Fibroblast of skin of left quadriceps (primary cell): ENCODE measurements at places on chromosomes 4 and X.

GRCh38 chr4:182385897-182386296, 142.7 kb downstream of the TENM3 start:
- DNase-seq = no peak

GRCh38 chr4:6446130-6446482, 26.3 kb downstream of the PPP2R2C start:
- DNase-seq = no peak

GRCh38 chr4:112884406-112884805, 165.0 kb upstream of the ANK2 start:
- no peak for DNase-seq

- peak; percentile 32 for DNase-seq
These were observed 189.1 kb upstream of the C1QTNF7 start for GRCh38 chr4:15238720-15239119.

GRCh38 chrX:130878350-130879341, 24.4 kb downstream of the ENOX2 start:
- DNase-seq = peak; percentile 77

GRCh38 chrX:65976161-65976560, 63.7 kb downstream of the VSIG4 start:
- DNase-seq = no peak

- DNase-seq = no peak
These were observed 56.6 kb upstream of the MAB21L2 start for GRCh38 chr4:150525321-150525868.
